DMS79 treated with DMSO at 0.1 percent for 48 hours (cell line): ENCODE measurements at places on chromosomes 1 and 21.

- DNase-seq: no peak
Measured at GRCh38 chr1:161718559-161719324, 2.6 kb upstream of the FCRLB start.

DNA sequence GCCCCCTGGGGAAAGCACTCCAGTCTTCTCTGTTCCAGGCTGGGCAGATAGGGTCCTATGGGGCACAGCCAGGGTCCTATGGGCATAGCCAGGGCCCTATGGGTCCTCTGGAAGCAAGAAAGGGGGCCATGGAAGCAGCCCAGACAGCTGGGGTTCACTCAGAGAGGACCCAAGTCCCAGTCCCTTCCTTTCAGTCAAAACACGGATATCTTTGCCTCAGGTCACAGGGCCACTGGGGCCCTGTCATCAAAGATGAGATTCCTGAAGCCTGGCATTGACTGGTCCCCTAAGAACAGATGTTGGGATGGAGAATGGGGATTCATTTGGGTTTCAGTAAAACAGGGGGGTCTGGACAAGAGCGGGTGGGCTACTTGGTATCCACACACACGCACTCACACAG lies 8.5 kb downstream of the IGSF8 start:
- DNase-seq: no peak

DNA sequence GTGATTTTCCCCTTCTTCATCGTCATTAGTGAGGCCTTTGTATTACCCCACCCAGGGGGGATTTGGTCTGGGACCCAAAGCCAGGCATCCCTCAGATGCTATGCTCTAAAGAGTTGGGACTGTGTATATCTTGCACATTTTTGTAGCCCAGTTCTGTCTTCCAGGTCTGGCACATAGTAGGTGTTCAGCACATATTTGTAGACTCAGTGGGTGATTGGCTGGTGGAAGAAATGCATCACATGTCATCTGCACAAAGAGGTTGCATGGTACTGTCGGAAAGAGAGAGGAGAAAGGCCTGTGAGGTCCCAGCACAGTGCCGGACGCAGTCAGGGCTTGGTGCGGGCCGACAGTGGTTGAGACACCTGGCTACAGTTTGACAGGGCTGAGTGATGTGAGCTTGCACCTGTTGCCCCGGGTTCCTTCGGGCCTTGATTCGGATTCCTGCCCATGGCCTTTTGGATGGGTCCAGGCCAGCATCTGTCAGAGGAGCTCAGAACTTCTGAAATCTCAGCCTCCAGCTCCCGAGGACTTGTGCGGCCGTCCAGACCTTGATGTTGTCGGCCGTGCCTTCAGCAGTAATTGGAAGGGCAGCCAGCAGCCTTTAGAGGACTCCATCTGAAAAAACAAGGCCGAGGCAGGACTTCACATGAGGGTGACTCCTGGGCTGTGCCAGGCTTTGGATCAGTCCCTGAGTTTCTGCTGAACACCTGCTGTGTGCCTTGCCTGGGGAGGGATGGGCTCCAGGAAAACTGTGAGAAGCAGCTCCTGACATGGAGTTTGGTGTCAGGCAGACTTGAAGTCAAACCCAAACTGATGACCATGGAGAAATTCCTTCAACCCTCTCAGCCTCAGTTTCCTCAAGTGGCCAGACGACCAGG lies 40.9 kb upstream of the PADI1 start:
- DNase-seq: no peak

- no peak for DNase-seq
Measured at GRCh38 chr1:61149010-61149860, 66.9 kb downstream of the NFIA start.

- DNase-seq: peak; percentile 12
Measured at GRCh38 chr1:162697140-162697895, 65.1 kb downstream of the DDR2 start.

GRCh38 chr1:90344963-90345730 lies 350.2 kb downstream of the ZNF326 start:
- no peak for DNase-seq

DNA sequence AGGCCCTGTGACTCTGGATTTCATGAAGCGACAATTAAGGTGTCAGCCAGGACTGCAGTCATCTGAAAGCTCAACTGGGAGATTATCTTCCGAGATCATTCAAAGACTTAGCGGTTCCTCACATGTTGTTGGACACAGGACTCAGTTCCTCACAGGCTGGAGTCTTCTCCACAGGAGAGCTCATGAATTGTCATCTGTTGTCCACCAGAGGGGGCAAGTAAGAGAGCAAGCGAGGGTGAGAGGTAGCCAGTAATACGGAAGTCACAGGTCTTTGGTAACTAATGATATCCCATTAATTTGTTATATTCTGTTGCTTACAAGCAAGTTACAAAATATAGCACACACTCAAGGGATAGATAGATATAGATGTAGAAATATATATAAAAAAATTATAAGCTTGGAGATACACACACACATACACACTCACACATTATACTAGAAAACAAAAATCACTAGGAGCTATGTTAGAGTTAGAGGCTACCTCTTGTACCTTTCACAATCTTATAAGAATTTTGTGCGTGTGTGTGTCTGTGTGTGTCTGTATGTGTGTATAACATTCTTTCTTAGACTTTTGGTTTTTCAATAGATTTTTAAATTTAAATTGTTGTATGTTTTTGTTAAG lies 1695.3 kb downstream of the BRINP3 start:
- DNase-seq: no peak

DNA sequence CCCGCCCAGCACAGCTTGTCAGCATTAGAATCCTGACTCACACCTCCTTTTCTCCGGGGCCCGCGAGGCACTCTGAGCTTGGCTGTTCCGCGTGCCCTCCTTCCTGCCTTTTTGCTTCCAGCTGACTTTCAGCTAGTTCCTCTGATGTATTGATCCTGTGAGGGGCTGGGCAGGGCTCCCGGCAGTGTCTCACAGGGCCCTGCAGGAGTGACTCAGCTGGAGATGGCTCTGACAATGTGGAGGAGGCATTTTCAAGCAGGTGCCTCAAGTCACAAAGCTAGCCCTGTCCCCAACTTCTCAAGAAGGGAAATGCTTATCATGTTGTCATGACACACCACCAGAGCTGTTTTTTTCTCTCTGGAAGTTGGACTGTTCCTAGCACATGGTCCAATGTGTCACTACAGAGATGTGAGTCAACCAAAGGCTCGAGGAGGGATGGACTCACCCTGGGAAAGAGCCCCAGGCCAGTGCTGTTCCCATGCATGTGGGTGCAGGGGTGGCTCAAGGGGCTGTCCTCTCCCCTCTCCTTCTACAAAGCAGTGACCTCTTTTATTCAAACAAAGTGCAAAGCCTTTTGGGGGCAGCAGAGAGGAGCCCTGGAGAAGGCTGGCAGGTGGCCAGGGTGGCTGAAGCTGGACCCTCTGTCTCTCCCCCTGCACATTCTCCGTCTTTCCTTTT lies 30.6 kb downstream of the SYT6 start:
- DNase-seq: no peak

- peak; percentile 46 for DNase-seq
Measured at GRCh38 chr1:54926970-54927369, 40.0 kb upstream of the DHCR24 start.

DNA sequence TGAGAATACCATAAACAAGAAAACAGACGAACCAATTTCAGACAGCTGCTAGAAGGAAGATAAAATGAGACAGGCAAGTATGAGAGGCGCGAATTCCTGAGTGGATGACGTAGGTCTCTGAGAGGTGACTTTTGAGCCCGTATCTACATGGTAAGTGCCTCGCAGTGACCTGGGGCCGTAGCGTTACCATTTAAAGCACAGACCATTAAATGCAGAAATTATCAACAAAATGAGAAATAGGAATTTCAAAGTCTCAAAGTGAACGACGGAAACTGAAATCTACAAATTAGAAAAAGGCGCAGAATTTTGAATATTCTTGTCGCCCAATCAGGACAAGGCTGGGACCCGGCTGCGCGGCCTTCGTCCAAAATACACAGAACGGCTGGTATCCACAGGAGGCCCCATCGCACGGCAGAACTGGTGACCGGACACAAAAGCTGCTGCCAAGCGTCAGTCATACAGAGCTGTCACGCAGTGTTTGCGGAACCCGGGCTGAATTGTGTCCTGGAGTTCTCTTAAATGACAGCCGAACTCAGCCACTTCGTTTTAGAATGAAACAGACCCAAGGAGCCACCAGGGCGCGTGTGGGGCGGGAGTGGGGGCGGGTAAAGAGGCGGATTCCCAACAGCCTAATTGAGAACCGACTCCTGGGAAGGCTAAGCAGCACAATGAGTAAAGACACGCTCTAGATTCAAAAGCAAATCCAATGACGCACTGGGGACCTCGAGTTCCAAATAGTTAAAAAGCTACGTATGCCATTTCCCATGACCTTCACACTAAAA lies 13.8 kb upstream of the BOLA1 start:
- DNase-seq: peak; percentile 92

DNA sequence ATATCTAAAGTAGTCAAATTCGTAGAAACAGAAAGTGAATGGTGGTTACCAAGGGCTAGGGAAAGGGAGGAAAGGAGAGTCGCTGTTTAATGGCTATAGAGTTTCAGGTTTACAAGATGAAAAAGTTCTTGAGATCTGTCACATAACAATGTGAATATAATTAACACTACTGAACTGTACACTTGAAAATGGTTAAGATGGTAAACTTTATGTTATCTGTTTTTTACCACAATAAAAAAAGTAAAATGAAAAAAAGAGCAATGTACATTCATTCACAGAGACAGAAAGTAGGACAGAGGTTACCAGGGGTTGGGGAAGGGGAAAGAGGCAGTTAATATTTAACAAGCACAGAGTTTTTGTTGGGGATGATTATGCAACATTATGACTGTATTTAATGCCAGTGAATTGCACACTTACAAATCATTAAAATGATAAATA lies 53.3 kb upstream of the SEC16B start:
- DNase-seq: no peak

DNA sequence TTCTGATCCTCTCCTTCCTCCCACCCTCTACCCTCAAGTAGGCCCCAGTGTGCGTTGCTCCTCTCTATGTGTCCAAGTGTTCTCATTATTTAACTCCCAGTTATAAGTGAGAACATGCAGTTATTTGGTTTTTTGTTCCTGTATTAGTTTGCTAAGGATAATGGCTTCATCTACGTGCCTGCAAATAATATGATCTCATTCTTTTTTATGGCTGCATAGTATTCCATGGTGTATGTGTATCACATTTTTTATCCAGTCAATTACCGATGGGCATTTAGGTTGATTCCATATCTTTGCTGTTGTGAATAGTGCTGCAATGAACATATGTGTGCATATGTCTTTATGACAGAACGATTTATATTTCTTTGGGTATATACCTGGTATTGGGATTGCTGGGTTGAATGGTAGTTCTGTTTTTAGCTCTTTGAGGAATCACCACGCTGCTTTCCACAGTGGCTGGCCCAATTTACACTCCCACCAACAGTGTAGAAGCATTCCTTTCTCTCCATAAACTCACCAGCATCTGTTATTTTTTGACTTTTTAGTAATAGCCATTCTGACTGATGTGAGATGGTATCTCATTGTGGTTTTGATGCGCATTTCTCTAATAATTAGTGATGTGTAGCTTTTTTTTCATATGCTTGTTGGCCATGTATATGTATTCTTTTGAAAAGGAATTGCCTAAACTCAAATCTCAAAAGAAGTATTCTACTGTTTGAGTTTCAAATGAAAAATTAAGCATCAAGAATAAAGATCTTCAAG lies 116.9 kb downstream of the ETS2 start:
- DNase-seq: no peak

- DNase-seq: no peak
Measured at GRCh38 chr1:31596737-31597097, 20.4 kb downstream of the TINAGL1 start.

DNA sequence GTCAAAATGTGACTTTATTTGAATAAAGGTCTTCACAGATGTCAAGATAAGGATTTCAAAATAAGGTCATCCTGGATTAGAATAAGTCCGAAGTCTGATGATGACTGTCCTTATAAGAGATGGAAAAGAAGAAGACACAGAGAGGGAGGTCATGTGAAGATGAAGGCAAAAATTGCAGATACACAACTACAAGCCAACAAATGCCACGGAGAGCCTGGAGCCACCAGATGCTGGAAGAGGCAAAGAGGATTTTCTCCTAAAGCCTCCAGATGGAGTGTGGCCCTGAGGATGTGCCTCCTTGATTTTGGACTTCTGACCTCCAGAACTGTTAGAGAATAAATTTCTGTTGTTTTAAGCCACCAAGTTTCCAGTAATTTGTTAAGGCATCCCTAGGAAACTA lies 31.2 kb downstream of the SLAMF1 start:
- DNase-seq: no peak

DNA sequence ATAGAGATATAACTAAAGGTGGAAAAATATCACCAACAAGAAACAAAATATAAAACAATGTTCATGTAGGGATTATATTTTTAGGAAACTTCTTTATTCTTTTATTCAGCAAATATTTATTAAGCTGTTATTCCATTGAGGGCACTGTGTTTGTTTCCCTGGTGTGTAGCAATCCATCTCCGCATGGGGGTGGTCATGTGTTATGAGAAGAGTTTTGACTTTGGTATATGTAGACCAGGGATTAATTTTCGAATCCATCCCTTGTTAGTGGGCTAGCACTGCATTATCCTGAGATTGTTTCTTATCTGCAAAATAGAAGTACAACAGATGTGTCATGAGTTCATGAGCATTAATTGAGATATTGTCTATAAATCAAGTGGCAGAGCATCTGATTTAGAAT lies 190.2 kb upstream of the LRRC7 start:
- no peak for DNase-seq

GRCh38 chr1:222643606-222643937 lies 25.7 kb downstream of the MIA3 start:
- DNase-seq: no peak

DNA sequence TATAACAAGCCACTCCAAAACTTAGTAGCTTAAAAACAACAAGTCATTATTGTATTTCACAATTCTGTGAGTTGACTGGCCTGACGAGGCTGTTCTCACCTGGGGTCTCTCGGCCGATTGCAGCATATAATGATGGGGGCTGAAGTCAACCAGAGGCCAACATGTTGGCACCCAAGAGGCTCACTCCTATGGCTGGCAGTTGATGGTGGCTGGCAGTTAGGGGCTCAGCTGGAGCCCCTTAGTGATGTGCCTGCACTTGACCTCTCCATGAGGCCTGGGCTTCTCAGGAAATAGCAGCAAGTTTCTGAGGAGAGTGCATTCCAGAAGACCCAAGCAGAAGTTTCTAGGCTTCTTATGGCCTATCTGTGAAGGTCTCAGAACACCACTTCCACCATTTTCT lies 459.4 kb downstream of the NPHP4 start:
- DNase-seq: no peak
